ENCODE measurements at places on chromosomes 16 and 17. TPM values are rescaled to one million over a fixed set of nuclear protein-coding genes. Genes with fewer than 3 reads are reported as not detected.

CD7 gene
- 140 TPM for total RNA-seq

GRCh38 chr17:6843241-6843880, 11.8 kb upstream of the TEKT1 start:
- peaks cover 26% of the 10 kb centered on the region for H3K27me3 ChIP-seq
- H3K4me1 ChIP-seq: no peaks in the 10 kb centered on the region
- no peaks in the 10 kb centered on the region for H3K36me3 ChIP-seq

GRCh38 chr17:80287806-80288567, 27.3 kb downstream of the RNF213 start:
- peaks cover 63% of the 10 kb centered on the region for H3K36me3 ChIP-seq
- no peak overlapping the region for H3K4me3 ChIP-seq
- no peak for DNase-seq
- H3K4me1 ChIP-seq: no peaks in the 10 kb centered on the region
- H3K27ac ChIP-seq: peak overlapping the region; percentile 14

GRCh38 chr17:55202896-55203295, 61.9 kb upstream of the HLF start:
- H3K4me1 ChIP-seq: no peaks in the 10 kb centered on the region
- no peak overlapping the region for H3K4me3 ChIP-seq
- no peaks in the 10 kb centered on the region for H3K36me3 ChIP-seq
- H3K27ac ChIP-seq: no peak overlapping the region

OR3A2 gene
- total RNA-seq: 0.59 TPM

DNA sequence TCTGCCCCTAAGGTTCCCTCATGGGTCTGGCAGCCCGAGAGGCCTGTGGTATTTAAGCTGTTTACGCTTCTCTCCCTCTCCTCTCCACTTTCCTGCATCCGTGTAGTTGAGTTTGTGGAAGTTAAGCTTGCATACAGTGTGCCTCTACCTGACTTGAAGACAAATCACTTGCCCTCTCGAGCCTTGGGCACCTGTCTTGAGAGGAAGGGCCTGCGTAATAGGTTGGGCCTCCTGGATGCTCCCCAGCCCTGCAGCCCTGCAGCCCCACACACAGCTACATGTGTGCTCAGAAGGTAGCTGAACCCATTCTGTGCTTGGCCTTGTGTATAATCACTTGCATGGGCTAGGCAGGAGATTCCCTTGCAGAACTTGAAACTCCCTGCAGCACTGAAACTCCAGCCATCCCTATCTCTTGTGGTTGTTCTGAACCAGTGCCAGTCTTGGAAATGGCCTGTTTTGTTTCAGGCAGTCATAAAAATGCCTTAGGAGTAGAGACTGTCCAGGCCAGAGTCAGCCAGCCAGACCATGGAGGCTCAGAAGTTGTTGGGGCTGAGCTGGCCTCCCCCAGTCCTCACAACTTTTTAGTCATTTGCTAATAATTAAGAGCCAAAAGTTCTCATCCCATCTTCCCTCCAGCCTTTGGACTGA, 134.6 kb downstream of the CLEC16A start:
- H3K27me3 ChIP-seq: no peaks in the 10 kb centered on the region
- H3K4me1 ChIP-seq: peaks cover 40% of the 10 kb centered on the region
- H3K4me3 ChIP-seq: no peak overlapping the region
- H3K27ac ChIP-seq: no peak overlapping the region

HCRT gene
- total RNA-seq: not detected

RAB11FIP4 gene
- 79.7 TPM for total RNA-seq

CCL17 gene
- not detected for total RNA-seq

GRCh38 chr17:17440010-17440843, 36.6 kb upstream of the MED9 start:
- DNase-seq: peak; percentile 81
- H3K36me3 ChIP-seq: no peaks in the 10 kb centered on the region
- H3K27me3 ChIP-seq: no peaks in the 10 kb centered on the region
- no peak overlapping the region for H3K27ac ChIP-seq
- no peak overlapping the region for H3K4me3 ChIP-seq

MILR1 gene
- 0.67 TPM for total RNA-seq

DNA sequence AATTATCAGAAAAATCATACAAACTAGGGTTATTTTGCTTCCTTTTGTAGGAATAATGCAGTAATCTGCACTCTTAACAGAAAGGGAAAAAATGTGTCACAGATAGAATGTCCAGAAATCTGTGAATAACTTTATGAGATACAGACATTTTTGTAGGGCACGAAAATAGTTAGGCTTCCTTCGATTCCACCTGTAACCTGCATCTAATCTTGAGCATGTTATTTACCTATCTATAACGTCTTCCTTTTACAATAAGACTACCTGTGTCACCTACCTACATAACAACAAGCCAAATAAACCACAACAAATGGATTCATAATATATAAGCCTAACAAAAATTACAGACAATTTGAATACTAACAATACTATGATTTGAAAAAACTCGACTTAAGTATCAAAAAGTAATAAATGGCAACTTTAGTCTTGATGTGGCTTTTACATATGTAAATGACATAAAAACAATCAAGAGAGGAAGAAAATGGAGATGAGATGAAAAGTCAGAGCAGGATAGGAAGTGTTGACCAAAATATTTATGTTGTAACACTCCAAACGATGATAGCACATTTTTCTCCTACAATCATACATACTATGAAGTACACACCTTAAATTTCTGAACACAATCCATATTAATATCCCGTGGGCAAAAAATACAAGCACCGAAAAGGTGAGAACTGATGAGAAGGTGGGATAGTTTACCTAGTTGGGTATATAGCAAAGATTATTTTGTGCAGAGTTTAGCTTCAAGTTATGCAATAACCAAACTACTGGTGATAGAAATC, 2.5 kb downstream of the STAT5B start:
- DNase-seq: no peak
- no peaks in the 10 kb centered on the region for H3K27me3 ChIP-seq
- peaks cover 71% of the 10 kb centered on the region for H3K4me1 ChIP-seq
- H3K4me3 ChIP-seq: peak overlapping the region; percentile 99
- no peaks in the 10 kb centered on the region for H3K36me3 ChIP-seq

DNA sequence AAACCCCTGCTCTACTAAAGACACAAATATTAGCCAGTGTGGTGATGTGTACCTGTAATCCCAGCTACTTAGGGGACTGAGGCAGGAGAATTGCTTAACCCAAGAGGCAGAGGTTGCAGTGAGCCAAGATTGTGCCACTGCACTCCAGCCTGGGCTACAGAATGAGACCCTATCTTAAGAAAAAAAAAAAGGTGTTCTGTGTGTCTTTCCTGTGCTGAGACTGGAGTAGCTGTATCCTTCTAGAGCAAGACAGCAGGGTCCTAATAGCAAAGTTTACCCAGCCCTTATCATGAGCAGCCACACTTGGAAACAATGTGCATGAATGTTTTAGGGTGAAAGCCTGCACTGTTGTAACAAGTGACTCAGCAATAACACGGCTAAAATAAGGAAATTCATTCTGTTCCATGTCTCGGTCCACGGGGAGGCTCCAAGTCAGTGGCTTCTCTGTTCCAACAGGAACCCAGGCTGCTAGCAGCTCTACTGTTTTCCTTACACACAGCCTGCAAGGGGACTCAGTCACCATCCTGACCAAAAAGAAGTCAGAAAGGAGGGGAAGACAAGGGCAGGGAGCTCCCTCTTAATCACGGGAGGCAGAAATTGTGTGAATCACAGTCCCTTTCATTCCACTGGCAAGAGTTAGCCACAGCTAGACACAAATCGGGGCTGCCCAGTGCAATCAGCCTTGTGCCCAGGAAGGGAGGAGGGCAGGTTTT, 7.1 kb upstream of the SLC5A11 start:
- H3K4me3 ChIP-seq: no peak overlapping the region
- no peak overlapping the region for H3K27ac ChIP-seq
- no peaks in the 10 kb centered on the region for H3K27me3 ChIP-seq
- no peak for DNase-seq
- H3K4me1 ChIP-seq: no peaks in the 10 kb centered on the region

PLEKHG4 gene
- total RNA-seq: 10.0 TPM

DNA sequence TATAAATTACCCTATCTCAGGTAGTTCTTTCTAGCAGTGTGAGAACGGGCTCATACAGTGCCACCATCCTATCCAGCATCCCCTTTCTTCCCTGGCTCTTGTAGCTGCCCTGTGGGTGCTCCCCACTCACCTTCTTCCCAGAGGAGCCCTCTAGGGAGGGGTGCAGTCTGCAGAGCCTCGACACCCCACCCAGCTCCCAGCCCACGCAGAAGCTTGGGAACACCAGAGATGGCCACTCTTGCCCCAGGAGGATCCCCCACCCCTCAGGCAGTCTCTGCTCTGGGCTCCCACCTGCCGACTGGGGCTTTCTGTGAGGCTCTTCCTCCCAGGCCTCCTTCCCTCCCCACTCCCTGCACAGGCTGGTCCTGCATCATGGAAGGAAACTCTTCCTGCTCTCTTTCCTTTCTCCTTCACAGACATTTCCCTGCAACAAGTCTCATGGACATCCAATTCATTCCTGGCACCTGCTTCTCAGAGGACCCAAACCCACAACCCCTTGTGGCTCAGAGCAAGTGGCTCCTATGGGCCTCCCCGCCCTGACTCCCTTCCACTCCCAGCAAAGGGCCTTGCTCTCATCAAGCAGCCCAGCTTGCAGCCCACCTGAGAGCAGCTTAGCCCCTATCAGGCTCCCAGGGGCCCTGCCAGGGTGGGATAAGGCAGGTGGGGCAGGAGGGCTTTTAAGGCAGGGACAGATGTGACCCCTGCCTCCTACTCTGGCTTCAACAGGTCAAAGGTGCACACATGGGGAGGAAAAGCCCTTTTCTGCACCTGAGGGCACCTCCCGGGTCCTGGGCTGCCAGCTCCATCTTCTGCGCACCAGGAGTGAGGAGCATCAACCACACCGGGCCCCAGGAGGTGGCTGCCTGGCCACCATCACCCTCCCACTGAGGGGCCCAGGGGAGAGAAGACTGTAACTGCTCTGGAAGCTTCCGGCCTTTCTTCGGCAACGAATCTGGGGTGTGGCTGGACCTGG, 263.8 kb upstream of the TNRC6C start:
- DNase-seq: no peak
- H3K4me3 ChIP-seq: no peak overlapping the region
- no peaks in the 10 kb centered on the region for H3K36me3 ChIP-seq
- peaks cover 3% of the 10 kb centered on the region for H3K27me3 ChIP-seq
- peaks cover 23% of the 10 kb centered on the region for H3K4me1 ChIP-seq

GRCh38 chr17:16178836-16179235, 36.5 kb downstream of the NCOR1 start:
- no peak overlapping the region for H3K4me3 ChIP-seq
- peaks cover 11% of the 10 kb centered on the region for H3K36me3 ChIP-seq
- DNase-seq: no peak
- H3K4me1 ChIP-seq: no peaks in the 10 kb centered on the region
- H3K27ac ChIP-seq: no peak overlapping the region

ACSM5 gene
- total RNA-seq: not detected

DNA sequence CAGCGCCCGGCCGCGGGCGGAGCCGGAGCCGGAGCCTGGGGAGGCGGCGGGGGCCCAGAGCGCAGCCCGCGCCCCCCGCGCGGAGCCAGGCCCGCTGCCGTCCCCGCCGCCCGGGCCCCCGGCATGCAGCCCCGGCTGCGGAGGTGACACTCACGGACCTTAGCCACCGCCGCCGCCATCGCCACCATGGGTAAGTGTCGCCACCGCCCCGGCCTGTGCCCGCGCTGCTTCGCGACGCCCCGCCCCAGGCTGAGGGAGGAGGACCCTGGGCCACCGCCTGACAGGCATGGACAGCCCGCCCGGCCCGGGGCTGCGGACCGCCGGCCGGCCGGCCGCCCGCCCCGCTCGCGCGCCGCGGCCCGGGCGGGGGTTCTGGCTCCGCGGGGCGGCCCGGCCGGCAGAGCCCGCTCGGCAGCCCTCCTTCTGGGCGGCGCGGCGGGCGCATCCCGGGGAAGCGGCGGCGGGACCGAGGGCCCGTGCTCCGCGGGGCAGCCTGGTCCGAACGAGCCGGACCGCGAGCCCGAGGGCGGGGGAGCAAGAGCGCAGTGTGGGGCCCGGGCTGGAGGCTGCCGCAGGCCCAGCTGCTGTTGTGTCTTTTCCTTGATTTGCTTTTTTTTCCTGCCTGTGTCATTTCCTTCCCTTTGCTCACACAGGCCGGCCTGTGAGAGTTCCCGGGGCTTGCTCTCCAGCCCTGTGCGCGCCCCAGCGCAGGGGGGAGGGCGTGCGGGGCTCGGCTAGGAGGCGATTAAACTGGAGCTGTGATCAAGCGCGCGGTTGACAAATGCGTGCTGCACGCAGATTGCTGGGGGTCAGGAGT, 565 bp downstream of the MAP3K3 start:
- no peaks in the 10 kb centered on the region for H3K36me3 ChIP-seq
- peak; percentile 55 for DNase-seq

DNA sequence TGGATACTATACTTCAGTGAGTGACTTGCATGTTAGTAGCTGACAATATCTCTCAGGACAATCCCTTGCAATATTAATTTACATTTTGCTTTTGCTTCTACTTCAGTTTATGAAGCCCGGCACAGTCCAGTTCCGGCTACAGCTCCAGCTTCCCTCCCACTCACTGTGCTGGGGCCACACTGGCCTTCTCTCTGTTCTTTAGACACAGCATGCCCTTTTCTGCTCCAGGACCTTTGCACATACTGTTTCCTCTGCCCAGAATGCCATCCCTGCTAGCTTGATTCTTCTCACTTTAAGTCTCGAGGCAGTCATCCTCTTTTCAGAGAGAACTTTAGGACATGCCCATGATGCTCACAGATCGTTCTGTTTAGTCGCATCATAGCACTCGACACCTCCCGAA, 25.5 kb upstream of the LRRC75A start:
- H3K36me3 ChIP-seq: no peaks in the 10 kb centered on the region
- H3K27ac ChIP-seq: no peak overlapping the region
- peaks cover 6% of the 10 kb centered on the region for H3K27me3 ChIP-seq
- no peak for DNase-seq
- no peaks in the 10 kb centered on the region for H3K4me1 ChIP-seq

NTHL1 gene
- total RNA-seq: 15.0 TPM

GRCh38 chr16:88681709-88682451, 4.4 kb downstream of the SNAI3 start:
- peaks cover 26% of the 10 kb centered on the region for H3K36me3 ChIP-seq
- H3K4me3 ChIP-seq: peak overlapping the region; percentile 19
- H3K27ac ChIP-seq: peak overlapping the region; percentile 75
- no peaks in the 10 kb centered on the region for H3K27me3 ChIP-seq
- DNase-seq: peak; percentile 60

CCL8 gene
- not detected for total RNA-seq

- no peak for DNase-seq
- peaks cover 20% of the 10 kb centered on the region for H3K4me1 ChIP-seq
- no peak overlapping the region for H3K4me3 ChIP-seq
- no peak overlapping the region for H3K27ac ChIP-seq
Measured at GRCh38 chr16:89573826-89574680, 1.5 kb upstream of the CPNE7 start.

RUNDC3A gene
- 0.27 TPM for total RNA-seq

CES3 gene
- 0.74 TPM for total RNA-seq

NEUROD2 gene
- total RNA-seq: not detected

DNA sequence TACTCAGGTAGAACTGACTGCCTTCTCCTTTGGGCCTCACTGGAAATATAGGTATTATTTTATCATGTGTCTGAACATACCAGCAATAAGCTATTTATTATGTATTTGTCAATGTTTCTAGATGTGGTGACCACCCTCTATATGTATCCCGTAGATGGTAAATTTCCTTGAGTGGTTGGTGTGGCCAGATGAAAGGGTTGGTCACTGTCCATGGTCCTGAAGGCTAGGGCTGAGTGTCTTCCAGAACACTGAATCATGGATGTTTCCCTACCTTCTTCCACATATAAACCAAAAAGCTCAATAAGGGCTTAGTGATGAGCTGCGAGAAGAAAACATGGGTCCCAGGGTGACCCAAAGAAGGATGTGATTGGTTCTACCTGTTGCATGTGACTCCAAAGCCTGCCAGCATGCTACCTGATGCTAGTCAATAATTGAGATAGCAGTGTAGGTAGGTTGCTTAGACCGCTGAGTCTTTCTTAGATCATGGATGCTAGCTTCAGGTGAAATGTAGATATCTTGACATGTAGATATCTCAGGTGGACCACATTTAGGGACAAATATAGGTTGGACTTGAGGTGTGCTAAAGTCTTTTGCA, 150.3 kb downstream of the ASIC2 start:
- H3K4me3 ChIP-seq: no peak overlapping the region
- H3K36me3 ChIP-seq: no peaks in the 10 kb centered on the region
- H3K4me1 ChIP-seq: no peaks in the 10 kb centered on the region
- no peak for DNase-seq

Data from CD4-positive, CD25-positive, alpha-beta regulatory T cell (primary cell).